ENCODE measurements at places on chromosomes 7 and 10.

GRCh38 chr7:26440233-26441001, 148.8 kb downstream of the SNX10 start:
- H3K27ac ChIP-seq = no peak overlapping the region
- DNase-seq = no peak
- no peaks in the 10 kb centered on the region for H3K27me3 ChIP-seq
- no peaks in the 10 kb centered on the region for H3K4me1 ChIP-seq
- H3K4me3 ChIP-seq = no peak overlapping the region

GRCh38 chr10:78411716-78412115, 378.1 kb downstream of the RPS24 start:
- H3K4me1 ChIP-seq = peaks cover 37% of the 10 kb centered on the region
- no peaks in the 10 kb centered on the region for H3K36me3 ChIP-seq
- DNase-seq = no peak
- H3K27ac ChIP-seq = no peak overlapping the region

DNA sequence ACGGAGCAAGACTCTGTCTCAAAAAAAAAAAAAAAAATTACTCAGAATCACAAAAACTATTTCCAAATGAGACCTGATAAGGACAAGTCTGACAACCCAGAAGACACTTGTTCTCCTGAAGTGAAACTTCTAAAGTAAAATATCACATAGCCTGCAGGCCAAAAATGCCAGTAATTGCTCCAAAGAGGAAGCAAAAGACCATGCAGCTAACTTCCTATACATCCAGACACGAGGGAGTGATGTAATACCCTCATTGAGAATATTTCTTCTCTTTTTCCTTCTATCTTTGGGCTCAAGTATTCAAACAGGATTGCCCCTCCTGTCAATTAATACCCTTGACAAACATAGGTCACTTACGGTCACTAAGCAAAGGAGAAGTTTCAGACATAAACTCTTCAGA, 31.2 kb downstream of the ARMH3 start:
- no peak overlapping the region for H3K27ac ChIP-seq
- no peak overlapping the region for H3K4me3 ChIP-seq
- no peak for DNase-seq
- no peaks in the 10 kb centered on the region for H3K4me1 ChIP-seq
- no peaks in the 10 kb centered on the region for H3K27me3 ChIP-seq

GRCh38 chr7:20223356-20223755, 6.2 kb upstream of the MACC1 start:
- H3K36me3 ChIP-seq = no peaks in the 10 kb centered on the region
- no peak overlapping the region for H3K4me3 ChIP-seq
- H3K27me3 ChIP-seq = no peaks in the 10 kb centered on the region
- no peak for DNase-seq
- no peak overlapping the region for H3K27ac ChIP-seq
- no peaks in the 10 kb centered on the region for H3K4me1 ChIP-seq

GRCh38 chr7:47826754-47827153, 121.5 kb downstream of the PKD1L1 start:
- H3K27me3 ChIP-seq = no peaks in the 10 kb centered on the region
- H3K36me3 ChIP-seq = no peaks in the 10 kb centered on the region
- H3K27ac ChIP-seq = no peak overlapping the region
- DNase-seq = no peak
- H3K4me3 ChIP-seq = no peak overlapping the region

DNA sequence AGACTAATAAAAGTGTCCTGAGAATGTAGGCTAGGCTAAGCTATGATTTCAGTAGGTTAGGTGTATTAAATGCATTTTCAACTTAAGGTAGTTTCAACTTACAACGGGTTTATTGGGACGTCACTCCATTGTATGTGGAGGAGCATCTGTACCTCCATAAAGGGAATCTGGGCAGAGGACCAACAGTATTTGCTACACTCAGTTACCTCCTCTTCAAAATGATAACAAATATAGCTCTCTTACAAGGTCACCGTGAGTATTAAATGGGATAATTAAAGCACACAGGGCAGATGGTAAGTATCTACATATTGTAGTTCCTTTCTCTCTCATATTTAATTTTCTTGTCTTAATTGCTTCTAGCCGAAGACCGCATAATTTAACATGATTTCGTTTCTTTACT, 59.0 kb upstream of the FGL2 start:
- H3K27ac ChIP-seq = no peak overlapping the region
- H3K4me1 ChIP-seq = no peaks in the 10 kb centered on the region
- H3K4me3 ChIP-seq = no peak overlapping the region
- no peaks in the 10 kb centered on the region for H3K27me3 ChIP-seq
- no peaks in the 10 kb centered on the region for H3K36me3 ChIP-seq

DNA sequence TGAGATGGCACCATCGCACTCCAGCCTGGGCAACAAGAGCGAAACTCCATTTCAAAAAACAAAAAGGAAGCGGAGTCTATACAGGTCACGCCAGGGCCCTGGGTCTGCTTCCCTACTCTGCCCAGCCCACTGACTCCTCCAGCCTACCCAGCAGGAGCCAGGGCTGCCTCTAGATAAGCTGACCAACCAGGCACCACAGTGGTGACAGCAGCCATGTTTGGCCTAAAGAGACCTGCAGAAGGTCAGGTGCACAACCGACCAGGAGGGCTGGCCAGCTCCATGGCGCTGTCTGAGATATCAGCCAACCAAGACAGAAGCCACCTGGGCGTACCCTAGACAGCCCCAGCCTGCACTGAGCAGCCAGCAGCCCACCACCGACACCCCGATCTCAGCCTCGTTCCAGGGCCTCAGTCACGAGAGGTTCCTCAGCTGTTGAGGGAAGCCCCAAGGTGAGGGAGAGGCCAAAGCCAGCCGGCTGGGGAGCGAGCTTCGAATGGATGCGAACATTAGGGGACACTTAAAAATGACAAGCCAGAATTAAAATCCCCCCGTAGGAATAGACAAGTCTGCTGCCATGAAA, 24.4 kb upstream of the PWWP2B start:
- H3K36me3 ChIP-seq = no peaks in the 10 kb centered on the region
- no peak for DNase-seq
- H3K4me1 ChIP-seq = no peaks in the 10 kb centered on the region
- H3K4me3 ChIP-seq = no peak overlapping the region
